ENCODE measurements at places on chromosomes 12 and 14.

- DNase-seq: no peak
Observed at GRCh38 chr12:331287-331686, 57.8 kb downstream of the KDM5A start.

GRCh38 chr14:105006831-105007592, 13.9 kb downstream of the CDCA4 start:
- DNase-seq: no peak

- peak; percentile 30 for DNase-seq
Observed at GRCh38 chr12:4809449-4810218, 89.4 kb downstream of the GALNT8 start.

DNA sequence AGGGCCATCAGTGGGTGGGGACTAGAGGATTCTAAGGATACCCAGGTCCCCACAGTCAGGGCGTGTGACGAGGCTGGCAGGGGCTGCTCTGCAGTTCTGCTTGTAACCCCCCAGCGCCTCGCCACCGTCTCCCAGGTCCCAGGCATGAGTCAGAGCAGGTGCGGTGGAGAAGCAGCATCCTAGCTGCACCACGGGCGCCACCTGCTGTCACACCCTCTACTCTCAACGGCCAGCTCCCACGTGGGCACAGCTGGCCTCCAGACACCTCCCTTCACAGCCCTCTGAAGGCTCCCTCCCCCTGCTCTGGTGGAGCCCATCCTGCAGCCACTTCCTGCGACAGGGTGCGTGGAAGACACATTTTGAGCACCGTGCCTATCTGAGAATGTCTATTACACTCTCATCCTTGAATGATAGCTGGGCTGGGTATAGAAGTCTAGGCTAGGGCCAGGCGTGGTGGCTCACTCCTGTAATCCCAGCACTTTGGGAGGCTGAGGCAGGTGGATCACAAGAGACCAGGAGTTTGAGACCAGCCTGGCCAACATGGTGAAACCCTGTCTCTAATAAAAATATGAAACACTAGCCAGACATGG, 6.9 kb upstream of the NUDT14 start:
- no peak for DNase-seq

DNA sequence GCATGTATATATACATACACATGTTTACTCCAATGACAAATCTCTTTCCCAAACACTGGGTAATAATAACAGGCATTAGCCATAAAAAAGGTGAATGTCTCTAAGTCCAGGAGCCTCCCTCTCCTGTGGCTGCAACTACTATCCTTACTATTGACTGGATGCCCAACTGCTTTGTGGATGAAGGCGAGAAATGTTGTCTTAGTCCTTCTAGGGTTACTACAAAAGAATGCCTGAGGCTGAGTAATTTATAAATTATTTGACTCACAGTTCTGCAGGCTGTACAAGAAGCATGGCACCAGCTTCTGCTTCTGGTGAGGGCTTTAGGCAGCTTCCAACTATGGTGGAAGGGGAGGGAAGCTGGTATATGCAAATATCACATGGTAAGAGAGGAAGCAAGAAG, 366.0 kb upstream of the DDHD1 start:
- DNase-seq: no peak

Measured in stimulated activated naive CD8-positive, alpha-beta T cell treated with anti-CD3 and anti-CD28 coated beads, Interleukin-15, Interleukin-2, amounts not matched to agents 100 U/mL and 50 U/mL, for 24 hours (primary cell).